NCI-H1417 treated with DMSO at 0.1 percent for 48 hours (cell line): ENCODE measurements at places on chromosomes 12 and 14.

DNA sequence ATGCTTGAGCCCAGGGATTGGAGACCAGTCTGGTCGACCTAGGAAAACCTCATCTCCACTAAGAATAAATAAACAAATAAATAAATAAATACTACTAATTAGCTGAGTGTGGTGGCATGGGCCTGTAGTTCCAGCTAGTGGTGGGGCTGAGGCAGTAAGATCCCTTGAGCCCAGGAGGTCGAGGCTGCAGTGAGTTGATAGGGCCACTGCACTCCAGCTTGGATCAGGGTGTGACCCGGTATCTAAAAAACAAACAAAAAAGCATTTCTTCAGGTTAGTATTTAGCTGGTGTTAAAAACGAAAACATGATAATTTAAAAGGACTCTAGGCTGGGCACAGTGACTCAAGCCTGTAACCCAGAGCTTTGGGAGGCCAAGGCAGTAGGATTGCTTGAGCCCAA lies 1.2 kb upstream of the FGD4 start:
- no peak for DNase-seq

DNA sequence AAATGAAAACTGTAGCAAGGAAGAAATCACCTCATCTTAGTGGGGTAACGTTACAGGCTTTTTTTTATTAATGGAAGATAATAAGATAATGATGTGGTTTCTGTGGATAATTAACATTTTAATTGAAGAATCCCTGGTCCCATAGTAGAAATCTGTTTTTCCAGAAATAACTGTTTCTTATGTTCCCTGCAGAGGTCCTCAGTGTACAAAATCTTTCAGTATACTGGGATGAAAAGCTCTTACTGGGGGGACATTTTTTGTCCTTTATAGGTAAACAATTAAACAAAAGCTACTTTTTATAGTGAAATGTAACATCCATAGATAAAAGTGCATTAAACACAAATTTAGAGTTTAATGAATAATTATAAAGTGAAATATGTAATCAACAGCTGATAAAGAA lies 312.2 kb downstream of the ATXN7L3B start:
- no peak for DNase-seq

DNA sequence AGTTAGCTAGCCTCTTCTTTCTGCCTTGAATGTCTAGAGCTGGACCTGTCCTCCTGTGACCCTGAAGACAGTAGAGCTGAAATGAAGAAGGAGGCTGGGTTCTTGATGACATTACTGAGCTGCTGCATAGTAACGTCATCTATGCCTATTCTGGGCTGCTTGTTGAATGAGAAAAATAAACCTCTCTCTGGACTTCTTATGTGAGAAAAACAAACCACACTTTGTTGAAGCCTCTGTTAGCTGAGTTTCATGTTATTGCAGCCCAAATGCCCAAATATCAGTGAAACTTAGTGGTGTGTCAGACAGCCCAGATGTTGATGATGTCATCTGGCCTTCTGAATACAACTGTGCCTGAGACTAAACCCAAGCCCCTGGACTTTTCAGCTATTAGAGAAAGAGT lies 67.0 kb upstream of the MAX start:
- no peak for DNase-seq

GRCh38 chr14:61282746-61283145 lies 1.6 kb upstream of the TMEM30B start:
- DNase-seq: no peak

DNA sequence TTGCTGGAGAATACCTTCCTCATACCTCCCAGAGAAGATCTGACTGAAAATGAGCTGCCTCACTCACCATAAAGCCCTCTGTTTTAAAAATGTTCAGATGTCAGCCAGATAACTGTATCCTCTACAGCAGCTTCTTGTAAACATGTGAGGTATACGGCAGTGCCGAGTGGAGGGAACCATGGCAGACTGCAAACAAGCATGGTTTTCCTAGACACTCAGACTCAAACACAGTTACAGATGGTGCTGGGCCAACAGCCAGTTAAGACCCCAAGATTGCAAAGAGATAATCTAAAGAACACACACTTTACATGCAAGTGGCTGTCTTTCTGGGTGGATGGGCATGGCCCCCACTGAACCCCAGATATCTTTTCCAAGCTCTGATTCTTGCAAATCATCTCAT lies 16.6 kb upstream of the CCDC177 start:
- no peak for DNase-seq

DNA sequence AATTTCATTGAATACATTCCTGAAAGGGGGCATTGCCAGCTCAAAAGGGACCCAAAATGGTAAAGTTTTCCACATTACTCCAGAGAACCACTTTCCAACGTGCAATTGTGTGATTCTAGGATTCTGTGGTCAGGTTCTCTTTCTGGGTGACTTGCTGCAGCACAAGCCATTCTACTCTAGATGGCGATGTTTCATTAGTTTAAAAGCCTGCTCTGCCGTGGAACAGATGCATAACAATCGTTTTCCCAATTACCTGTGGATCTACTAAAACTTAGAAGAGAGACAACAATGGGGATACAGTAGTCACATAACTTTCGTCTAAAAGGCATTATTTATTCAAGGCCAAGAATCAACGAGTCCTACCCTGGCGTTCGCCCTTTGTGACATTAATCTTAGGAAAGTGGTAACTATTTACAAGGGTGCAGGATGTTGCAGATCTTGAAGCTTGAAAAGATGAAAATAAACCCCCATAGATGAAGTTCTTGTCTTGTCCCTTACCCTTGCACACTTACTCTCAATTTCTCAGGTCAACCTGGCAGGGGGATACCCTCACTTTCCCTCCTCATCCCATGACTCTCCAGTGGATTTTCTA lies 400.9 kb downstream of the SNAPC1 start:
- DNase-seq: no peak

DNA sequence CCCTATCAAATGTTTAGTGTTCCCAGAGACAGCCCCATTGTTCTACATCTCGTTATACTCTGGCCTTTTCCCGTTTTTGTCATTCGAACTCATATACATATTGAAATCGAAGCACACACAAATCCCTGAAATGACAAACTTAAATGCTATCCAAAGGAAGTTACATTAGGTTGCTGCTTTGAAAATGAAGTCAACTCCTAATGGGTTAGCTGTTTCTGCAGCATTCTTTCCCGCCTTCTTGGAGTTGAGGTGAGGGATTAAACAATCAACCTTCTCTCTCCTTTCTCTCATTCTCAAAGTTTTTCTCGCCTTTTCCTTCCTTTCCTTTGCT lies 642 bp upstream of the PHC1 start:
- peak; percentile 42 for DNase-seq
